ENCODE measurements at places on chromosomes 12 and 14.

- DNase-seq = no peak
Observed at GRCh38 chr14:95486875-95487668, 29.4 kb downstream of the SYNE3 start.

- DNase-seq = no peak
Observed at GRCh38 chr14:65234752-65235361, 132.5 kb upstream of the MAX start.

GRCh38 chr14:99148131-99148530 lies 123.9 kb downstream of the BCL11B start:
- no peak for DNase-seq

- DNase-seq = no peak
Observed at GRCh38 chr12:53044896-53045695, 4.8 kb upstream of the TNS2 start.

- DNase-seq = peak; percentile 4
Observed at GRCh38 chr12:77995436-77996167, 164.9 kb downstream of the NAV3 start.

- no peak for DNase-seq
Observed at GRCh38 chr12:89951050-89951693, 242.5 kb upstream of the ATP2B1 start.

DNA sequence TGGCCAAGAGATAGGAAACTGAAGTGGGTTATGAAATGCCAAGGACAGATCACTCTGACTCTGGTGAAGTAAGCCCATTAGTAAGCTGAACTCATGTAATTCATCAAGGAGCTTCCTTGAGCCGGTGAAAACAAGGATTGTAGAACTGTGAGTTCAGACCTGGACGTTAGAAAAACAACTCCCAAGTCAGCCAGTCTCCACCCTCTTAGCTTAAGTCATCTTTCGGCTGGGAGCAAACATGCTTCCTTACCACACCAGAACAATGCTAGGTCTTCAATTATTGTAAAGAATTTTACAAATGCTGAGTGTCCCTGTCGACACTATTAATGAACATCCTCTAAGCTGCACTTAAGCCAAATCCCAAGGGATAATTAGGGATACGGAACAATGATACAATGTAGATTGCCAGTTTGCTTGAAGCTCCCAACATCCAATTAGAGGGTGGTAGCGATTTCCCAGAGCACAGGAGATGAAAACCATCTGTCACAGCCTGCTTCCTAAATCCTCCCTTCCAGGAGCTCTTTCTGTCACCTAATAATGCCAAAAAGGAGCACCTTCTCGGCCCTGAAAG lies 45.7 kb upstream of the VASH1 start:
- DNase-seq = no peak

- no peak for DNase-seq
Observed at GRCh38 chr12:53071591-53072551, 7.3 kb downstream of the SPRYD3 start.

GRCh38 chr12:57837864-57838562 lies 8.5 kb downstream of the CTDSP2 start:
- no peak for DNase-seq

DNA sequence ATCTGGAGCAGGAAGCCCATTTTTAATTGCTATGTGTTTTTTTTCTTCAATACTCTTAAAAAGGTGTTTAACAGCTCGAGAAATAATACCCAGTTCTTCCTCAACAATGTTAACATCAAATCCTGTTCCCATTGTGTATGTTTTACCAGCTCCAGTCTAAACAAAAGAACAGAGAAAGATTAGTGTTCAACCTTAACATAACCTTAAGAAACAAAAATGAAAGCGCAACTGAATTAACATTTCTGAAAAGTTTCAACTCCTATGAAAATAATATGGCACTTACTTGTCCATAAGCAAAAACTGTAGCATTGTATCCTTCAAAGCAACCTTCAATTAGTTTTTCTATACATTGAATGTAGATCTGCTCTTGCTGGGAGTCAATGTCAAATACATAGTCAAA lies 73.2 kb downstream of the KIF21A start:
- DNase-seq = no peak

GRCh38 chr12:48489012-48489411 lies 6.7 kb downstream of the C12orf54 start:
- no peak for DNase-seq

DNA sequence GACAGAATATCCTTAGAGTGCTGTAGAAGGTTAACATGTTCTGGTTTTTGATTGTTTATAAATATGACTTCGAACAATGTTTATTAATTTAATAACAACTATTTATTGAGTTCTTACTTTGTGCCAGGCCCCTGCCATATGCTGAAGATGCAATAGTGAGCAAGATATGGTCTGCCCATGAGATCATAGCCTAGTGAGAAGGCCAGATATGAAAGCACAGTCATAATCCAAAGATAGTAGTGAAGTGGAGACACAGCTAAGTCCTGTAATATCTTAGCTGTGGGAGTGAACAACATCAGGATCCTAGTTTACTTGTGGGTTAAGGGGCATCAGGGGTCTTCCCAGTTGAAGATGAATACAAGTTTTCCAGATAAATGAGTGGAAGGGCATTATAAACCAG lies 189.4 kb upstream of the FBXO33 start:
- no peak for DNase-seq

- no peak for DNase-seq
Observed at GRCh38 chr14:68243450-68244010, 424.0 kb downstream of the RAD51B start.

DNA sequence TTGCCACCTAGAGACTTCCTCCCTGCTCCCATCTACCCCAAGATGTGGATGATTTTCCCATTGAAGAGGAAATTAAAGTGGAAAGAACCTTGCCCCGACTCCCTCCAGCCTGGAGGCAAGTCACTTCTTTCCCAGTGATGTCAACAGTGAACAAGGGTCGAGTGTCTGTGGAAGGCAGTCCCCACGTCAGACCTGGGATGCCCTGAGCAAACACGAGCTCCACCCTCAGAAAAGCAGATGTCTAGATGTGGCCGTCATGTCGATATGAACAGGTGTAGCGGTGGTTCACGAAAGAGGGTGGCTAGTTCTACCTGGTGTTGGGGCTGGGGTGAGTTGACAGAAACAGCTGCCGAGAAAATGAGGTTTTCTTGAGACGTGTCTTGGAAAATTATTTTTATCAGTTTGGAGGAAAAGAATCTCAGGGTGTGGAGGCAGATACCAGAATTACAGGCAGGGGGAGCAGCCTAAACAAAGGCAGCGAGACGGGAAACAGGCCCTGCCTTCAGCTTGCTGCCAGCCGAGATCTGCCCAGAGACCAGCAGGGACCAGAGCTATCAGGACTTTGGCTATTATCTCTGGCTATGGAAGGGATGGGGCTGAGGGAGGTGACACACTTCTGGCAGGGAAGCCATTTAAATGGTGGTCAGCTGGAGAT lies 25.9 kb downstream of the SYNDIG1L start:
- DNase-seq = no peak

- no peak for DNase-seq
Observed at GRCh38 chr12:52848661-52849255, at the start of gene KRT78. TSS of gene KRT78 (minus strand) at chr12:52848994. CDS start at chr12:52848930, 64 bp downstream.

DNA sequence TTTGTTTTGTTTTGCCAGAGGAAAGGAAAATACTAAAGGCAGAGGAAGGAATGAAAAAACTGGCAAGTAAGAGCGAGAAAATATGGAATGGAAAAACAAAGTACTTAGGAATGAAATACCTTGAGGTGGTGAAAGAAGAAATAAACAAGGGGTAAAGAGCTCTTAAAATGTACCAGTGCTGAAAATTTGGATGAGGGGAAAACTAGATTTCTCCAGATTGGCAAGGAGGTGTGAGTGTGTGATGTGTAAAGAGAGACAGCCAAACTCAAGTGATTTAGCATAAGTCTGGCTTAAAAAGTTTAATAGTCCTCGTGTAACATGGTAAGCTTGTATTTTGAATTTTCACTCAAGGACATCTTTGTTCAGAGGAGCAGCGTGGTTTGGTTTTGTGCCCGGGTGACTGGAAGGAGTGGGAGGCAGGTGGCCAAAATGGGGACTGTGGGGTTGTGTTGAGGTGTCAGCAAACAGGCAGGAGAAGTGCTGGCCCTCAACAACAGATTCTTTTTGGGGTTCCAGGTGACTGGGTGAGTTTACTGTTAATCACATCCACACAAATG lies 102.7 kb downstream of the DACT1 start:
- no peak for DNase-seq
